ENCODE measurements at places on chromosomes 12 and 14.

DNA sequence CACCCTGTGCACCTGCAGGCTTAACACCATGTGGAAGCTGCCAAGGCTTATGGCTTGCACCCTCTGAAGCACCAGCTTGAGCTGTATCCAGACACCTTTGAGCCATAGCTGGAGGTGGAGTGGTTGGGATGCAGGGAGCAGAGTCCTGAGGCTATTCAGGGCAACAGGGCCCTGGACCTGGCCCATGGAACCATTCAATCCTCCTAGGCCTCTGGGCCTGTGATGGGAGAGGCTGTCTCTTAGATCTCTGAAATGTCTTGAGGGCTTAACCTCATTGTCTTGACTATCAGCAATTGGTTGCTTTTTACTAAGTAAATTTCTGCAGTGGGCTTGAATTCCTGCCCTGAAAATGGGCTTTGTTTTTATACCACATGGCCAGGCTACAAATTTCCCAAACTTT, 36.6 kb downstream of the CREBL2 start:
- DNase-seq, result no peak

- DNase-seq, result no peak
Measured at GRCh38 chr12:121252712-121253345, 42.9 kb downstream of the P2RX4 start.

- DNase-seq, result no peak
Measured at GRCh38 chr14:49915085-49915484, 22.2 kb downstream of the ARF6 start.

DNA sequence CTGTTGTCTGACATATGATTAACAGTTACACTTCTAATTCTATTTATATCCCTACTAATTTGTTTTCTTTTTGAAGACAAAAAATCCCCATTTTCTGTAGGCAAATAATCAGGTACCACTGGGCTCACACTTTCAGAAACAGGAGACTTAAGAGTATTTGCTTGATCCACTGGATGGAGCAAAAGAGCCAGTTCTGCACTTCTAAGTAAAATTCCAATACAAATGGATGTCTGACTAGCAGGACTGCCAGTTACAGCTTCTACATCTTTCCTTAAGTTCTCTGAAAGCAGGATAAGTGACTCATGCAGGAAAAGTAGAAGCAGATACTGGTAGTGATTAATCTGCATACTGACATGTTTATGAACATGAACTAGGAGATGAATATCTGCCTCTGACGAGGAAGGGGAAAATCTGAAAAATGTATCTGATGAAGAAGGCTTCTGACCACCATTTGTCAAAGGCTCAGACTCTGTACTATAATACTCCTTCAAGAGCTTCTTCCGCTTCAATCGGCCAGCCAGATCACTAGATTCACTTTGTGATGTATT, 73.8 kb upstream of the ANKS1B start:
- no peak for DNase-seq

DNA sequence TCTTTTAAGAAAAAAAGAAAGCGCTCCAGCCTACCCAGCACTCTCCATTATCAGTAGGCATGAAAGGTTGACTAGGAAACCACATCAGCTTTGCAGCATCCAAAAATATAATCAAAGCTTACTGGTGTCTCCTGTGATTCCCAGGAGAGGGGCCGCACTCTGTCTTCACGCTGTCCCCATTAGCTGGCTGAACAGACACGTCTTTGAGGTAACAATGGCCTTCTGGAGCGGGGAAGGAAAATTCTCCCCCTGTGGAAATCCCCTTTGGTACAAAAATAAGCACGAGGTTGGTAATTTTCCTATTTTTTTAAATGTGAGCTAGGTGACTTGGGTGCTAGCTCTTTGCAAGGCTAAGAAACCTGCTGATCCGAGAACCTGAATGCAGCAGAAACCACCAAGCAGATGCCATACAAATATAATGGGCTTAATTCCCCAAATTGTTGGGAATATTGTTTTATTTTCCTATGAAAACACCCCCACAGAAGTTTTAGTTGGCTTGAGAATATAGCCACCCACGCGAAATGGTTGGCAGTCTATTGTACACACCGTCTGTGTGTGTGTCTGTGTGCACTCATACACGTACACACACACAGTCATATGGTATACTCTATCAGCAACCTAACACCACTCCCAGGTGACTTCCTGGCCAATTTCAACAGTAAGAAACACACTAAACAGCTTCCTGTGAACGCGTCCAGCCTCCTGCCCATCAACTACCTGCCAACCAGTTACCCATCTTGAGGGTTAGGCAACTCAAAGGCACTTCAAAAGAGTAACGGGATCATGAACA, 71.2 kb downstream of the KSR2 start:
- no peak for DNase-seq

DNA sequence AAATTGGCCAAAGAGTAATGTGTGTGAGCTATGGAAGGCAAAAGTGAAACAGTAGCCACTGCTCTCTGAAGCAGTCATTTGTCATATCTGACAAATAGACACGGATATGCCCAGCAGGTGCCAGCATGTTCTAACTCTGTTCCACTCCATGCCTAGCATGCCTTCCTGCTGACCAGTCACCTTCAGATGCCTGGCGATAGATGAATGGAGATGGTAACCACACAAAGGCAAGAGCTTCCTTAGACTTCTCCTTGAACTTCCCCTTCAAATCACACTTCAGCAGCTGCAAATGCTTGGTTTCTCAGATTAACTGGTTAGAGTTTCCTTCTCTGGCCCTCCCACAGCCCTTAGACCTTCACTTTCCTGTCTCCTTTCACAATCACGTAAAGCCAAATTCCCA, 429.9 kb downstream of the DAD1 start:
- DNase-seq, result no peak

DNA sequence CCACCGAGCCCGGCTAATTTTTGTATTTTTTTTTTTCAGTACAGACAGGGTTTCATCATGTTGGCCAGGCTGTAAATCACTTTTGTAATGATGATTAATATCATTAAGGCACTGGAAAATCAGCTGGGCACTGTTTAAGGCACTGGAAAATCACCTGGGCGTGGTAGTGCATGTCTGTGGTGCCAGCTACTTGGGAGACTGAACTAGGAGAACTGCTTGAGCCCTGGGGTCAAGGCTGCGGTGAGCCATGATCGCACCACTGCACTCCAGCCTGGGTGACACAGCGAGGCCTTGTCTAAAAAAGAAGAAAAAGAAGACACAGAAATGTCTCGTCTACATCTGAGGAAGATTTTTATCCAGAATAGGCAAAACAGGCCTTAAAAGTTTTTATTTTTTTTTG, 12.7 kb downstream of the SLC11A2 start:
- DNase-seq, result no peak

DNA sequence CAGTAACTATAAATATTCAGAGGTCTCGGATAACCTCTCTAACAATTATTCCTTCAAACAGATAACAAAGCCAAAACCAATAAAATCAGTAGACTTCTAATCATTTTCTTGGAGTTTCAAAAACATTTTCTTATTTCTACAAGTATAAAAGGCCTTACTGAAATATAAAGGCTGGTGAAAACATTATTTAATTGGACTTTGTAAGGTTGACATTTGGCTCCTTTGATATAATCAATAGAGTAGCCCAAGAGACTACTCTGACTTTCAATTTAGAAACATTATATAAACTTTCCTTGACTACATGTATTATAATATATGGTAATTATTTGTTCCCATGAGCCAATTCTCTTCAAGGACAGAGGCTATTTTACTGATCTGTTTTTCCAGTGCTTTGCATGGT, 68.3 kb downstream of the OSBPL8 start:
- no peak for DNase-seq

Measured in caudate nucleus (tissue), 63 donors.